Dermis microvascular lymphatic vessel endothelial cell (primary cell): ENCODE measurements at places on chromosomes 7 and 10.

DNA sequence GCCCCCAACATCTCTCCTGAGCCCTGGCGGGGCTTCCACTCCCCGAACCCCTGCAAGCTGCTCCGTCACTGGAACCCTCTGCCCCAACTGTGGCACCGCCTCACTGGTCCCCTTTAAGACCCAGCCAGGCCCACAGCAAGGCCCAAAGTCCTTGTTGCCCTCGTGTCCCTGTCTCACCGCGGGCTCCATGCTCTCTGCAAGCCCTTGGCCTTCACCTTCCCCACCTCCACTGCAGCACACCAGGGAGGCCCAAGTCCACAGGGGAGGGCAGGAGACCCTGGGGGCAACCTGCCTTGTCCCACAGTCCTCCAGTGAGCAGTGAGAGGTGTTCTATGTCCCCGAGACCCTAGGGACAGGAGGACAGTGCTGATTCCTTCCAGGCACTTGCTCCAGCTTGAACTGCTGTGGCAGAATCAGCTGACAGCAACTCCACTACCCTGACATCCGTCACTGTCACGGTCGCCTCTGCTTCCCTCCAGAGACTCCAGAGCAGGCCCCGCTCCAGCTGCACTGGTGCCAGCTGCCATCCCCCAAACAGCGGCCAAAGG is 105.3 kb downstream of the CYTH3 start:
- DNase-seq: no peak

GRCh38 chr7:95686109-95686508 is 86.2 kb upstream of the DYNC1I1 start:
- peak; percentile 79 for DNase-seq

- DNase-seq: no peak
Measured at GRCh38 chr10:126041117-126041516, 144.8 kb downstream of the FANK1 start.

DNA sequence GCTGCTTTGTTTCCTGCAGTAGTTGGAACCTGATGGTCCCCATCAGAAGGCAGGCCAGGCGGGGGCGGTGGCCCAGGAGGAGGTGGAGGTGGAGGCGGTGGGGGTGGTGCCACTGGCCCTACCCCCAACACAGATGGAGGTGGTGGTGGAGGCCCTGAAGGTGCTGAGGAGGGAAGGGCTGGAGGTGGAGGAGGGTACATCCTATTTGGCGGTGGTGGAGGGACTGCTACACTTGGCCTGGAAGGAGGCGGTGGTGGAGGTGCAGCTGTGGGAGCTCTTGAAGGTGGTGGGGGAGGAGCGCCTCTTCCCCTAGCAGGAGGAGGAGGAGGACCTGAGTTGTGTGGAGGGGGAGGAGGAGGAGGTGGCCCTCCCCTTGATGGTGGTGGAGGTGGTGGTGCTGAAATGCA is 36.8 kb downstream of the LMOD2 start:
- no peak for DNase-seq

- no peak for DNase-seq
Measured at GRCh38 chr10:44198096-44198779, 186.7 kb downstream of the CXCL12 start.

DNA sequence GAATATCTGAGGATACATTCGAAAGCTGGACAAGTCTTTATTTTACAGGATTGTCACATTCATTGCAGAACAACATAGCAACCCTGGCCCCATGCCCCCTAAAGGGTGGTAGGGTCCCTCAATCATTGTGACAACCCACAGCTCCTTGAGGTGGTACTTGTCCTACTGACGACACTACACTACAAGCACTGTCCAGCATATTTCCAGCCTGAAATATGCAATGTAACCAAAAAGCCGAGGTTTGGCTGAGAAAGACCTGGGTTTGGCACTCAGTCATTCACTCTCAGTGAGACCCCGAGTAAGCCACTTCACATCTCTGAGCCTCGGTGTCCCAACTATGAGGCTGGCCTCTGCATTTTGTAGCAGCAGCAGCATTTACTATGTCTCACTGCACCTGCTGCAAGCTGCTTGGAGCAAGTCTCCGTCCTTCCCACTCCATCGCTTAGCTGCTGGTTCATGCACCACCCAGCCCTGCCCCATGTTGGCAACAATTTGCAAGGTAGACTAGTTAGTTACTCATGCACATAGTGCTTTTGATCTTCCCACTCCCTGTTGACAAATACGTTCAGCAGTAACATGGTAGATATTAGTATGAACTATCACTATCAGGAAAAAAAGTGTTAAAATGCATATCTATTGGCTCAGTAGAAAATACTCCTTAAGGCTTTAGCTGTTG is 43.6 kb upstream of the TNPO3 start:
- no peak for DNase-seq

GRCh38 chr10:6574664-6575176 is 5.4 kb downstream of the PRKCQ start:
- no peak for DNase-seq

DNA sequence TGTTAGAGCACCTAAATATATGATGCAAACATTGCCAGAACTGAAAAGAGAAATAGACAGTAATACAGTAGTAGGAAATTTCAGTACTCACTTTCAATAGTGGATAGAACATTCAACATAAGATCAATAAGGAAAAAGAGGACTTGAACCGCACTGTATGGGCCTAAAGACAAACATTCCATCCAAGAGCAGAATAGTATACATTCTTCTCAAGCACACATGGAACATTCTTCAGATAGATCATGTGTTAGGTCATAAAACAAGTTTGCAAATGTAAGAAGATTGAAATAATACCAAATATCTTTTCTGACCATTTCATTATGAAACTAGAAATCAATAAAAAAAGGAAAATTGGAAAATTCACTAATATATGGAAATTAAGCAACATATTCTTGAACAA is 185.4 kb upstream of the FOXP2 start:
- DNase-seq: no peak

- DNase-seq: no peak
Measured at GRCh38 chr7:83799333-83799732, 150.4 kb upstream of the SEMA3E start.

- DNase-seq: no peak
Measured at GRCh38 chr10:124296121-124296812, 122.5 kb downstream of the OAT start.

DNA sequence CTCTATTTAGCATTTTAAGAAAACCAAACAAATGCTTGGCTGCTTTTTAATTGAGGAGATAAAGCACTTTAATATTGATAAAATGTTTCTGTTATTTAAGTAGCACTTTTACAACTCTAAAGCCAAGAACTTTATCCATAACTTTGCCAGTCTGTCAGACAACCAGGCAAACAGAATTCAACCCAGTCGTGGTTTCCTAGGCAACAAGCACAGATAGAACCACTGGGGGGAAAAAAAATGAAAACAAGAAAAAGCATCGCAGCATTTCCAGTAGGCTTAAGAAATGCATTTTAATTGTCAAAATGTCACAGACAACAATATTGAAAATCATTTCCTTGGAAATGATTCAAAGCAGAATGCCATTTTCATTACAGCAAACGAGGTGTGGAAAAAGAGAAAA is 323.4 kb downstream of the PARD3 start:
- no peak for DNase-seq

DNA sequence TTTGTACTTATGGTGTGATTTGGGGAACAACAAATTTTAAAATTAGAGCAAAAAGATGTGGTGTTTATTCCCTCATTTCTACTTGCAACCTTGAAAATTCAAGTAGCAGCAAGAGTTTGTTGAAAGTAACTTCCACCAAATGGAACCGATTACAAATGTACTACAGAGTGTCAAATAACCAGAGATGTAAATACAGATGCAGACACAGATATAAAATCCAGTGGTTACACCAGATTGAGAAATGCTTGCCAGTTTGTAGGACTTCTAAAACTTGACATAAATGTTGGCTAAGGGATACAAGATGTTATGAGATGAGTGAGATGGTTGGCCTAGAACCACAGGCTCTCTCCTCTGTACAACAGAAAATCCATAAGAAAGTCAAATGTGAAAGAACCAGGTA is 162.1 kb downstream of the DIP2C start:
- DNase-seq: no peak

- DNase-seq: peak; percentile 51
Measured at GRCh38 chr10:112950714-112951358, 789 bp downstream of the TCF7L2 start.

GRCh38 chr10:79140085-79140793 is 71.5 kb downstream of the ZMIZ1 start:
- no peak for DNase-seq

DNA sequence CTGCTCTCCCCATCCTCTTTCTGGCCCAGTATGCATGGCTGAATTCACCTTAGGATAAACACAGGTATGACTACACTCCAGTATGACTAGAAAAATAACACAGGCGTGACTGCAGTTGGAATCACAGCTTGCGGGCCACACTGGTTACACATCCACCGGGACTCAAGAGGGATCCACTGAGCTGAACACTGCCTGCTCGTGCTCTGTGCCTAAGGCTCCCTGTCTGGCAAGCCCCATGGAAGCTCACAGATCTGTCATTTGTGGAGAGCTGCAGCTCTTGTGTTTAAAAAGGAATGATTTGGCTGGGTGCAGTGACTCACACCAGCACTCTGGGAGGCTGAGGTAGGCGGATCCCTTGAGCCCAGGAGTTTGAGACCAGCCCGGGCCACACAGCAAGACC is 26.8 kb downstream of the VOPP1 start:
- no peak for DNase-seq

DNA sequence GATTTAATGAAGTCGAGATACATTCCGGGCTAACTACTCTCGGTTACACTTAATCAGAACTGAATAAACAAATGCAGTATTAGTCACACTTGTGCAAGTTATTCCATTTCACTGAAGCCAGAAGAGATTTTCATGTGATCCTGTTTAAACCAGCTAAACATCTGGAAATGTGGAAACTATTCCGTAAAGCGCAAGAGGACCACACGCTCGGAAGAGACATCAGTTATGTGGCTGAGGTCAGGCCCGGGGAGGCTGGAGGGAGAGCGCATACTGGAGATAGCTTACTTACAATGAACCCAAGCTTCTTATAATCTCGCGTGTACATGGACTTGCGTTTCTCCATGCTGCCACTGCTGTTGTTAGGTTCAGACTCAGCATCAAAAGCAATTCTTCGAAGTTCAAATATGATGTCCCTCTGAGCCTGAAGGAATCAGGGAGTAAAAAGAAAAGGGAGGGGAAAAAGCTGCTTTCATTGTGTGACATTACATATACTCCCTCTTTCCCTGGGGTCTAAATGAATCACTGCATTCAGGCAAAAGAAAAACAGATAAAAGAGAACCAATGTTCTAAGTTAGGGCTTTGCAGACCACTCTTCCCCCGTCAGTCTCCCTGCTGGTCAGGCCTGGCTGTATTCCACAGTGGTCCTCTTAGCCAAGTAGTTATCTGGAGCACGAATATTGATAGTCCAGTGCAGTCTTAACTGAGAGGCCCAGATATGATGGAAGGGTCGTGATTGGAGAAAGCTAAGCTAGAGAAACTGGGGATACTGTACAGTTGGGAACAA is 237.4 kb downstream of the ELMO1 start:
- no peak for DNase-seq

DNA sequence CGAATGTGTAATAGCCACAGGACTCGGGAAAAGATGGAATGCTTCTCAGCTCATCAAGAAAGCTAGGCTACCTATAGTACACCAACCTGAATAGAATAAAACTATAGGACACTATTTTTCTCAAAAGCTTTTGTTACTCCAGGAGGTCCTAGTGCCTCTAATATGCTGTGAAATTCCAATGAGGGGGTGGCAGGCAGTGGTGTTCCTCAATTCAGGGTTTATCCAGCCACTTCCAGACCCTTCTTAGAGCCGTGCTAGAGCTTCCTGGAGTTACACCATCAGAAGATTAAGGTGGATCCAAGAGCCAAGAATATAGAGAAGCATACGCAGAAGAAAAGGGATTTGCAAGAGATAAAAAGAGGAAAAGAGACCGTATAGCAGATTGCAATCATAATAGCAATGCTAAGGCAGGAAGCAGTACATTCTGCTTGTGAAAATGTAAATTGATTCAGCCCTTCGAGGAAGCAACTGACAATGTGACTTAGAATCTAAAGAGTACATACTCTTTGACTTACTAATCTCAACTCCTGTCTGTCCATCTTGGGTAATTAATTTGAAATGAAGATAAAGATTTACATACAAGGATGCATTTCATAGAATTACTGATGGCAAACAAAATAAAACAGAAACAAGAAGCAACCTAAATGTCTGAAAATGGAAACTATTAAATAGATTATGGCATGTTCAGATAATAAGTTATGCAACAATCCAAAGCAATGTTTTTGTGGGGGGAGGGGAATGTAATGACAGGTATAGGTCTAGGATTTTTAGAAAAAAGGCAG is 2.1 kb downstream of the ST8SIA6 start:
- DNase-seq: no peak

DNA sequence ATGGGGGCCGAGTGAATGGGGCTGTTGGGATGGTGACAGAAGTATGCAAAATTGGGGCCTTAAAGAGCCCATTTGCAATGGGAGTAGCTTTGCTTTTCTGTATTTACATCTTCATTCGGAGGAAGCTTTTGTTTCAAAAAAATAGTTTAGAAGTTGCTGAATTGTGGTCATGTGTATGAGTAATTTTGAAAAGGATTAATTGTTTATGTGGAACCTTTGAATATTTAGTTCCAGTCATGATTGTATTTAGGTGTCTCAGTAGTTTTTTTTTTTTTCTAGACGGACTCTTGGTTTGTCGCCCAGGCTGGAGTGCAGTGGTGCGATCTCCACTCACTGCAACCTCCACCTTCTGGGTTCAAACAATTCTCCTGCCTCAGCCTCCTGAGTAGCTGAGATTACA is 37.2 kb downstream of the RBM33 start:
- no peak for DNase-seq

GRCh38 chr10:34938399-34938670 is 123.2 kb upstream of the PARD3 start:
- DNase-seq: no peak

- no peak for DNase-seq
Measured at GRCh38 chr10:100360234-100360633, 13.2 kb downstream of the SCD start.

GRCh38 chr7:117010375-117011133 is 57.3 kb downstream of the ST7 start:
- DNase-seq: no peak

GRCh38 chr7:46633200-46633599 is 712.1 kb upstream of the IGFBP3 start:
- DNase-seq: no peak

GRCh38 chr7:151491859-151492258 is 27.8 kb downstream of the RHEB start:
- no peak for DNase-seq

GRCh38 chr10:77563638-77564270 is 73.9 kb downstream of the KCNMA1 start:
- DNase-seq: no peak

- no peak for DNase-seq
Measured at GRCh38 chr10:124516181-124516580, 54.6 kb downstream of the LHPP start.

DNA sequence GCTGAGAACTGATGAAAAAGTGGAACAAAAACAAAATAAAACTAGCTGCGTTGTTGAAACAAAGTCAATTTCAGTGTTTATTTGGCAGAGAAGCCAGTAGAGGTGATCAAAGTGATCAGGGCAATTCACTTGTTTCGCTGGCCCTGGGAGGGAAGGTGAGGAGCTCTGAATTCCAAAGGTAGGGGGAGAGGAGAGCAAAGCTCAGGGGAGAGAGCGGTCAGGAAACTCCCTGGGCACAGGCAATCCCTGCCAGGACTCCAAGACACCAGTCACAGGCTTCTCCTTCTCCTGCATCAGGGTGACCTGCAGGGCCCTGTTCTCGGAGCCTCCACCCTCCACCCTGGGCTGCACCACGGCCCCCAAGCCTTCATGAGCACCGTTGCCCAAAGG is 6.8 kb upstream of the KIAA1217 start:
- no peak for DNase-seq

GRCh38 chr10:71627956-71628355 is 91.6 kb downstream of the C10orf105 start:
- DNase-seq: no peak

- no peak for DNase-seq
Measured at GRCh38 chr10:93548376-93549071, 17.9 kb upstream of the FFAR4 start.
